Ovary (tissue), 10 donors: ENCODE measurements at places on chromosomes 13 and 19. TPM values are rescaled to one million over a fixed set of nuclear protein-coding genes. Genes with fewer than 3 reads are reported as not detected.

DNA sequence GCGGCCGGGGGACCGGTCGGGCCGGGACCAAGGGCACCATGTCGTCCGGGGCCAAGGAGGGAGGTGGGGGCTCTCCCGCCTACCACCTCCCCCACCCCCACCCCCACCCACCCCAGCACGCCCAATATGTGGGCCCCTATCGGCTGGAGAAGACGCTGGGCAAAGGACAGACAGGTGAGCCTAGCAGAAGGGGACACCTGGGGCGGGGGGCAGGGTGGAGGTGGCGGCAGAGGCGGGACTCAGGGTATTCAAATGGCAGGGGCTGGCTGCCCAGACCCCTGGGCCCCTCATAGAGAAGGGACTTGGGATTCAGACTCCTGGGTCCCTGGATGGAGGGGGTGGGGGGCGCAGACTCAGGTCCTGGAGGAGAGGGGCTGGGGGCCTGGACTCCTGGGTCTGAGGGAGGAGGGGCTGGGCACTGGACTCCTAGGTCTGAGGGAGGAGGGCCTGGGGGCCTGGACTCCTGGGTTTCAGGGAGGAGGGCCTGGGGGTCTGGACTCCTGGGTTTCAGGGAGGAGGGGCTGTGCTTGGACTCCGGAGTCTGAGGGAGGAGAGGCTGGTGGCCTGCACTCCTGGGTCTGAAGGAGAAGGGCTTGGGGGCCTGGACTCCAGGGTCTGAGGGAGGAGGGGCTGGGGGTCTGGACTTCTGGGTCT lies 735 bp downstream of the BRSK1 start:
- no peak for DNase-seq

GRCh38 chr19:7870571-7871436 lies 3.4 kb downstream of the PRR36 start:
- DNase-seq, result peak; percentile 66

- no peak for DNase-seq
These were observed 8.7 kb upstream of the TIMM50 start for GRCh38 chr19:39471756-39472536.

The RFPL4A gene
- total RNA-seq, result not detected

DNA sequence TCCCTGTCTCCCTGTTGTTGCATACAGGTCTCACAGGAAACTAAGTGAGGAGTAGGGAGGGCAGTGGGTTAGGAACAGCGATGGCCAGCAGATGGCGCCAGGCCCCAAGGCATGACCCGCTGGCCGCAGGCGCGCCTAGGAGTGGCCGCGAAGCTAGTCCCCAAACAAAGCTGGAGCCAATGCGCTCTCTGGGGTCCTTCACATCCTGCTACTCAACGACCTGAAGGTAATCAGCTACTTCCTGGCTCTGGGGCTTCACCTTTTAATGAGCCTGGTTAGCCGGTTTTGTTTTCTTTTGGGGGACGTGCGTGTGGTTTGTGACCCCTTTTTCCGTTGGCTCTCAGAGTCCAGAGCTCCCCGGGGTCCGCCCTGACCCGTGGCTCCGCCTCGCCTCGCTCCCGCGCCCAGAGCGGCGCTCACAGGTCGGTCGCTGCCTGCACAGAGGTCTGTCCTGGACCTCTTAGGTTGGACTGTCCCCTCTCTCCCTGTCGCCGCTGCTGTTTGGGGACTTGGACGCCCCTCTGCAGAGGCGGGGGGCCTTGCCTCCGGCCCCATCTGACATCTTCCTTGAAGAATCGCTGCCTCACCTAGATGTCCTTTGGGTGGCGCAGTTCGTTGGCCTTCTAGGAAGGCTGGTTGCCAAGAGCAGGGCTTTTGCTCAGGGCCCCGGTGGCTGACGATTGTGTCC lies 62.2 kb upstream of the GTF3A start:
- DNase-seq, result peak; percentile 86

The CLEC4M gene
- total RNA-seq, result 2.9 TPM
